ENCODE measurements at places on chromosomes 6 and 20. TPM values are rescaled to one million over a fixed set of nuclear protein-coding genes. Genes with fewer than 3 reads are reported as not detected.

DNA sequence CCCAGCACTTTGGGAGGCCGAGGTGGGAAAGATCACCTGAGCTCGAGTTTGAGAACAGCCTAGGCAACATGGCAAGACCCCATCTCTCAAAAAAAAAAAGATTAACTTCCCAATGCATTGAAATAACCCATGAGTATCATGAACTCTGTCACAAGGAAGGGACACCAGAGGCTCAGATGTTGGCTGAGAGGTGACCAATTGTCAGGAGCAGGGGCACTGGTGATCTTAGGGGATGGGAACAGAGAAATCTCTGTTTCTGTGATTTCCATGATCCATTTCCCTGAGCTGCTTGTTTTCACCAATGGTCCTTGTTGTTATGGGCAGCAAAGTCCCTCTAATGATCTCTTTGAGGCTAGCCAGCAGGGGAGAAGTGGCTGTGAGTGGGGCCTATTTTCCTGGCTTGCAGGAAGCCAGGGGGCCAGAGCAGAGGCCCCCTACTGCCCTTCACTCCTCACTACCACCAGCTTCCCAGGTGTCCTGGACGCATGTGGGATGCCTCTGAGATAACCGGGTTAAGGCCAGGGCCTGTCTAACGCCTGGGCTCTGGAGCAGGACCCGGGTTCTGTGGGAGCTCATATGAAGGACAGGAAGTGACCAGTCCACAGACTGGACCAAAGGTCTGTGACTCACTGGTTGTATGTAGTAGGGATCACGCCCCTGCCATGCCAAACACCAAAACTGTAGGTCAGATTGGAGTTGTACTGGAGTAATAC, 54.4 kb downstream of the PCNA start:
- DNase-seq: no peak

- no peak for DNase-seq
Measured at GRCh38 chr20:49462626-49463025, 19.8 kb downstream of the KCNB1 start.

DNA sequence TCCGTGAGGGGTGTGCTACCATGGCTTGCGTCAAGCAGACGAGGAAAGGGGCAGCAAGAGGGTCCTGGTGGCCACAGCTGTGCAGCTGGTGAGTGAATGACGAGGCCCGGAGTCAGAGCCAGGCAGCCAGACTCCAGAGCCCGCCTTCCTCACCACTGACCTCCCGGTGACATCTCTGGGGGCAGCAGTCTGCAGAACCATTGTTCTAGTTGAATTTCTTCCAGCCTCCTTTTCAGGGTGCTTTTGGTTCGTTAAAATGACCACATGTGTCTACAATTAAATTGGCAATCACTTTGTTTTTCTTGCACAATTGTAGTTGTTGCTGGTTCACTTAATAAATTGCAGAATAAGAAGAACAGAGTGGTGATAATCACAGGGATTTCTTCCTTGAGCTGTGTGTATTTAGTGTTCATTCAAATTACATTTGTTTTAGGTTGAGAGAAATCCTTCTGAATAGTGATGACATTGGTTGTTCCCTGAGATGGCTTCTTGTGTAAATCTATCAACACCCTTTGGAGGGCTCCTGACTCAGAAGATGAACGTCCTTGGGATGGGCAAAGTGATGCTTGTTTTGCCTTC, 96.4 kb downstream of the TULP4 start:
- DNase-seq: no peak

DNA sequence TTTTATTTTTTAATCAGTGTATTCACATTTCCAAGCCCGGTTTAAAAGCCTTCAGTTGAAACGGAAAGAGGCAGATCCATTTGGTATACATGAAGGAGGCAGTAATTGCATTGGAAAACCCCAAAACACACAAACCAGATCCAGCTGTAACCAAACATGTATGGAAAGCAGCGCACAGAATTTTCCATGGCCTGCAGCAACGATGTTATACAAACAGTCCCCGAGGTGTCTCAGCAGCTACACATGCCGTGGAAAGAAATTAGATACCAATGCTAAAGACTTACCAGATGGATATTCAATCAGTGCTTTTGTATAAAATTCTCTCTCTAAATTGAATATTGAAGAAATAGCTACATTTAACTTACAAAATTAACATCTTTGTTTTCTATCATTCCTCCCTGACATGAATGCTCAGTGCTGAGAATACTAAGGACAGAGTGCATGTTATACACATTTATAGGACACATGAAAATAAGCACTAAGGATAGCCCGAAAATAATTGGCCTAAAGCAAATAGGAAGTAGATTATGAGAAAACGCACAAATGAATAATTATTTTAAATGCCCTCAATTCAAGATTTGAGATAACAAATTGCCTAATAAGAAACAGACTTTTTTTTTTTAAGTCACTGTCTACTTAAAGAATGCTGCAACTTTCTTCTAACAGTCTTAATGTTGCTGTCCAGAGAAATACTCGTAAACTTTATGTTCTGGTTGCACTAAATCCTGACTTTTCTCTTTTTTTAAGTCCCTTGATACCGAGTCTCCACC, 713.1 kb downstream of the HDGFL1 start:
- DNase-seq: no peak

GRCh38 chr20:10306440-10307358, 88.1 kb downstream of the SNAP25 start:
- DNase-seq: no peak

DNA sequence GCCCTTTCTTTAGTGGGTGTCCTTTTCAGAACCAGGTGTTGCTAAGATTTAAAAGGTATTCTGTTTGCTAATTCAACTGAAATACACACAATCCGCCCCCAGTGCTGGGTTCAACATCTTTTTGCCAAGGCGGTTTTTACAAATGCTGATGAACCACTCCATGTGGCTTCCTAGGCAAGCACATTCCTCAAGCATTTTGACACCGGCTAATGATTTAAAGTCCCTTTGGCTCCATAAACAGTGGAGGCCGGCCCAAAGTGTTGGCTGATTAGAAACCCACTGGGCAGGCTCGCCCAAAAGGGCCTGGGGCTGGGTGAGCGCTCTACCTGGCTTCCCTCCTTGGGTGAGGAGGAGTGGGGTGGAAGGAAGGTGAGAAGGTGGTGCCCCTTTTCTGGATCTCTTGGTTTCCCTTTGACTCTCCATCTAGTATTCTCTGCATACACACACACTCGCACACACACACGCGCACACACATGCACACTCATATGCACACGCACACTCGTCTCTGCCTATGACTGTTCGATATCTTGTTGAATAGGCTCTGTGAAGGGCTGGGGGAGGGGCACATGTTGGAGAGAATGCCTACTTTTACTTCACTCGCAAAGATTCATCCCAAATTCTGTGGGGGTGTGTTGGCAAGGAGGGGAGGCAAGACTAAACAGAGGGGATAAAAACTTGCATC, 66.7 kb upstream of the ARMC2 start:
- no peak for DNase-seq

GRCh38 chr6:162267126-162267525, 460.4 kb downstream of the PRKN start:
- DNase-seq: no peak

DNA sequence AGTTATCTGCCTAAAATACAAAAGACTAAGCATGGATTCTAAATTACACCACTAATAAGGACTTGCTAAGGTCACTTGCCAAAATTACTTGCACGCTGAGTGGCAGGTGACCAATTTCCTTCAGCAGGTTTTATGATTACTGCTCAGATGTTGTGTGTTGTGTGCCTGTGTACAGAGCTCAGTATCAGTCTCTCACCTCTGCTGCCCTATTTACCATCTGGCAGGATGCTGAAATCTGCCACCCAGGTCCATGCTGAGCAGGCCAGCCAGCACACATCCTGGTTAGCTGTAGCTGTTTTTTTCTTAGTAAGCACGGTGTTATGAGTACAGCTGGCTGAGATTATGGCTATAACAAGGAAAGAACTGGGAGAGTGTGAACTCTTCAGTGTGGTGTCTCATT, 34.0 kb downstream of the ELOVL4 start:
- no peak for DNase-seq

GRCh38 chr6:47715782-47716181, 17.4 kb downstream of the ADGRF4 start:
- DNase-seq: no peak

ZNF512B gene
- 32.6 TPM for polyA plus RNA-seq

ADGRB3 gene
- polyA plus RNA-seq: 2.8 TPM

Data from renal pelvis (tissue), 12 donors.